ENCODE measurements at places on chromosomes 4 and X.

DNA sequence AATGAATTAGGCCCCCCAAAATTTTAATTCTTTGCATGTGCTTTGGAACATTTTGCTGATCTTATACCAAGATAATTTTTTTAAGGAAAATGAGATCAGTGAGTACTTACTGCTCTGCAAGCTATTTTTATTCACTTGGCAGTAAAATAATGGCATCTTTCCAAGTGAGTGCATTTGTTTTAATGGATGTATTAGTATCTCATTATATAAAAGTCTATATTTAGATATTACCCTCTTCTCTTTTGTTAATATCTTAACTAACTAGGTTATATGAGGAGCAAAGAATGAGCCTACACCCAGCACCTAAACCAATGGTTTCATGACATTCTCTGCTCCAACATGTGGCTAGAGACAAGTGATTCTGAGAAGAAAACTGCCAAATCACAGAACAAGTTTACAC lies 21.1 kb upstream of the ARAF start:
- DNase-seq, result no peak

GRCh38 chr4:150001815-150002214 lies 76.4 kb upstream of the DCLK2 start:
- DNase-seq, result no peak

DNA sequence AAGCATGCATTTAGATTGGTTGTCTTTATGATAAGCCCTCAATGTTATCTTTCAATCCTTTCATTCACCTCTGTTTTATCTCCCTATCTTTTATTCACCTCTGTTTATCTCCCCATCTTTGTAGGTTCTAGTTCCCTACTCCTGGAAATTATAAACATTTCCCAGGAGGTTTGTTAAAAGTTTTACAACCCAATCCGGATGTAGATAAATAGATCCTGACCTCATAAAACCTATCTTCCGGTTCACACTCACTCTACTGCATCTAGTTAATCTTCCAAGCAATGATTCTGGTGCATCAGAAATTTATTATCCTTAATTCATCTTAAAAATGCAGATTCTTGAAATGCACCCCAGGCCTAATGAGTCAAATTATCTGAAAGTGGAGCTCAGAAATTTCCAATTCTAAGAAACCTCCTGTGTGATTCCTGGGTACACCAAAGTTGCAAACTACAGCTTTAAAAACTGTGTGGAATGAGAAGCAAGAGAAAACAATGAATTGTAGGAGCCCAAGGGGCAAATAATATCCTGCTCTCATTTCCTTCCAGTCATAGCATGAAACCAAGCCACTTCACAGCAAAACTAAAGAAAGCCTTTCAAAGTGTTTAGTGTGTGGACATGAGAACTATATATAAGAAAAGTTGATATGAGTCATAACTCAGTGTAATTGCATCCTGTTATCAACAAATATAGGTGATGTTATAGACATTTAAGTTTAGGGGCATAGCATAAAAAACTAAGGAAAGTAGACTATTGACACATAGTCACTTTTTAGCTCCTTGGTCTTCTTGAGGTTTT lies 51.1 kb upstream of the UGT8 start:
- DNase-seq, result no peak

DNA sequence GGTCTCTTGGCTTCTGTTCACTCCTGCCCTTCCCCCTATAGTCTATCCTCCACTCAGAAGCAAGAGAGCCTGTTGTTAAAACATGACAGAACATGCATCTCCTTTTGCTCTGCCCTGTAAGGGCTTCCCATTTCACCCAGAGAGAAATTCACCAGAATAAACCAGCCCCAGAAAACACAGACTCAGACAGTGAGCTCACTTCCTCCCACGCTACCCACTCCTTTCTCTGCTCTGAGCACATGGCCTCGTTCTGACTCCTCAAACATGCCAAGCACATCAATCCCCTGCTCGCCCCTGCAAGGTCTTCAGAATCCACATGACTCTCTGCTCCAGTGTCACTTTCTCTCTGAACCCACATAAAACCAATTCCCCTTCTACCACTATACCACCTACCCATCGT lies 50.4 kb downstream of the MID1 start:
- DNase-seq, result no peak

DNA sequence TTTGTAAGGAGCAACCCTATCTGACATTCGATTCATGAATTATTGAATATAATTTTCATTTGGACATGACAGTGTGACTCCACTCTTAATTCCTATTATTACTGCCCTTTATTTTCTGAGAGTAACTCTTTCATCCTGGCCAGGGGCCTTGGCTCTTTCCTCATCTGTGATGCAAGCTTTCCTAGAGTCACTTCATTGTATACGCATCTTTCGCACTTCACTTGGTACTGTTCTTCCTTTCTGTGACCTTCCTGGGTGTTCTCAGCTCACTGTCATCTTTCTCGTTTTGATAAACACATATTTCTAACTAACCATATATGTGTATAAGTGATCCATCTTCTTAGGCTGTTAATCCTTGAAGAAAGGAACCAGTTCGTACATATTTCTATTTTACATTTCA lies 160.3 kb downstream of the PDGFC start:
- no peak for DNase-seq

DNA sequence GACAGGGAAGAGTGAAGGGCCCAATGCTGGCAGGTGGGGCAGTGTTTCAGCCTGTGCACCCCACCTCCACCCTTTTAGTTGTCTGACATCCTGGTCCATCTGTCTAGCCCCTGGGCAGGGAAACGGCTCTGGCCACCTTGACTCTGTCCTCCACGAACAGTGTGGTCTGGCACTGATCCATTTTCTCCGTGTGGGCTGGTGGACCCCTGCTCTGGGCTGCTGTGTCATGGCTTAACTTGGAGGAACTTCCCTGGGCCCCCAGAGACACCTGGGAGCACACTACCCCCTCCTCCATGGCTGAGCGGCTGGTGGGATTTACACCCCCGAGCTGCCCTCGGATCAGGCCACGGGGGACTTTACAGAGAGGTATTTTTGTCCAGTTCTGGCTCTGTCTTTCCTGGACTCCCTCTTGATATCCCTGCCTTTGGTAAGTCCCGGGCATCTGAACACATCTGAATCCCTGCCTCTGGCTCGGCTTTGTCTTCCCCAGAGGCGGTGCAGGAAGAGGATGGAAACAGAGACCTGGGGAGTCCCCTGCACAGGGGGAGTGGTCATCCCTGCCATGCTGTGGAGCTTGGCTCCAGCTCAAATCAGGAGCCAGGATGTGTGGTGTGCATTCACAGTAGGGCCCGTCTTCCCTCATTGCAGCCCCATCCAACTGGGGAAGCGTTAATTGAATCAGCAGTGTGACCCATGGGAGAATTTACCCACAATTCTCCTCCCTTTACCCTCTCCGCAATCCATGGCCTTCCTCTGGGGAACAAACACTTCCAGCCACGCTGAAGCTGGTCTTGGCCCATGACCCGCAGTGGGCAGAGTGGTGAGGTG lies 6.3 kb upstream of the NKX1-1 start:
- no peak for DNase-seq

DNA sequence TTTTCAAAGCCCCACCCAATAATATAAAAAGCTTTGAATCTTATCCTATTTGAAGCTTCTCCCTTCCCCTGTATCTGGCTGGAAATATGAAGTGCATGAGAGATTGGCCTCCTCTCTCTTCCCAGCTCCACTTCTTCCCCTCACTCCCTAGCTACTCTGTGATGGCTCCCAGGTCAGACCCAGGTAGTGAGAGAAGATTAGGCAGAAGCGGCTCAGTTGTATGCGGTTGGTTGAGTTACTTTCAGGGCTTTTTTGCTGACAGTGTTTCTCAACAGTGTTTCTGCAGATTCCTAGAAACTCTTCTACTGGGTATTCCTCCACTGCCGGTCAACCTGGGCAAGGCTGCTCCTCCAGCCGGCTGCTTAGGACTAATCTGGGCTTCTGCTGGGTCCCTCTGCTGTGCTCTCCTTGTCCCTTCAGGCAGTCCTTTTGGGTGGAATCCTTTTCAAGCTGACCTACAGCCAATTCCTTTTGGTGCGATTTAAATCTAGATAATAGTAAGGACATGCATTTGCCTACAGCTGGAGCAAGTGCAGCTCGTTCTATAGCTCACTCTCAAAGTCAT lies 87.4 kb upstream of the SLC7A11 start:
- no peak for DNase-seq

- DNase-seq, result no peak
Observed at GRCh38 chr4:98659106-98659592, 738 bp upstream of the TSPAN5 start.

DNA sequence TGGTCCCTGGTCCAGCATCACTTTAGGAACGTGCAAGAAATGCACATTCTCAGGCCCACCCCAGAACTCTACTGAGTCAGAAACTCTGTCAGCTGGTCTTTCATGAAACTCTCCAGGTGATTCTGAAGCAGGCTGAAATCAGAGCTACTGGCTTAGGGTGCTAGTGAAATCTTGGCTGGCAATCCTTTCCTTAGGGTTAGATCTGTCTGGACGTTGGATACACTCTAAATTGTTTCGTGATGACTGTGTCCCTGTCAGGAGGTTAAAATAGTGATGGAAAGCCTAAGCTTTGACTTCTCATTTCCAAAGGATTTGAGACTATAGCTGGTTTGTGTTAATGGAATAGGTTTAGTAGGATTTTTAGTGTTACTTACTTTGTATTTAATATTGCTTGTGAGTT lies 99.1 kb downstream of the ARHGAP10 start:
- no peak for DNase-seq

GRCh38 chr4:4182835-4183568 lies 43.7 kb downstream of the OTOP1 start:
- DNase-seq, result no peak

- no peak for DNase-seq
Observed at GRCh38 chrX:39418731-39419638, 617.7 kb downstream of the MID1IP1 start.

DNA sequence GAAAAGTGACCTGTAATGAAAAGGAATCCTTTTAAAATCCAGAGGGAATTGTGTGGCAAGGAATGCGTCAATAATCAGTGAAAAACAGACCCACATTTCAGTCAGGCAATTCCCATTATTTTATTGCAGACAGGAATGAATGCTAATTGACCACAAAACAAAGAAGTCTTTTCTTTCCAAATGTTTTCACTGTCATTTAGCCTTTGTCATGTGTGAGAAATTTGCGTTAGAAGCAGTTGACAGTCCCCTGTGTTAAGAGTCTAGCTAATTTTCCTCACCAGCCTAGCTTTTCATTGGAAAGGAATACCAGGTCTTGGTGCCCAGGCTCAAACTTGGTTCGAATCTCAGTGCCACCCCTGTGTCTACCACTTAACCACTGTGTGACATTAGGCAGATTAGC lies 83.4 kb downstream of the KIT start:
- no peak for DNase-seq

- no peak for DNase-seq
Observed at GRCh38 chr4:104393655-104394324, 100.9 kb downstream of the CXXC4 start.

GRCh38 chr4:15149839-15150592 lies 147.7 kb downstream of the CPEB2 start:
- DNase-seq, result no peak

GRCh38 chr4:15558561-15558960 lies 88.9 kb downstream of the CC2D2A start:
- no peak for DNase-seq

- DNase-seq, result no peak
Observed at GRCh38 chr4:136650541-136651277, 881.6 kb downstream of the PCDH18 start.

DNA sequence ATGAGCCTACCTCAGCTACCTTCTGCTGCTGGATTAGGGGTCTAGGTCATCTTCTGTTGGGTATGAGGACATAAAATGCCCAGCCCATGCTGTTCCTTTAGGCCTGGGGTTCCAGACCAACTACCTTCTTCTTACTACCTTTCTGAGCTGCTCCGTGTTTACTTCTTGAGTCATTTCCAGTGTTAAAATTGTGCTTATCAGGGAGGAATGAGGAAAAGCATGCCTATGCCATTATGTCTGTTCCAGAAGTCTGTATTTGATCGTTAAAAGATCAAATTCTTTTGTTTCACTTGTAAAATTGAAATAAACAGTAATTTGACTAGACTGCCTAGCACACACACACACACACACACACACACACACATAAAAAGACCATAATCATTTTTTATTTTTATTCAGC lies 1912.7 kb upstream of the TENM3 start:
- DNase-seq, result no peak

- DNase-seq, result no peak
Observed at GRCh38 chr4:24063731-24064130, 173.9 kb upstream of the PPARGC1A start.

DNA sequence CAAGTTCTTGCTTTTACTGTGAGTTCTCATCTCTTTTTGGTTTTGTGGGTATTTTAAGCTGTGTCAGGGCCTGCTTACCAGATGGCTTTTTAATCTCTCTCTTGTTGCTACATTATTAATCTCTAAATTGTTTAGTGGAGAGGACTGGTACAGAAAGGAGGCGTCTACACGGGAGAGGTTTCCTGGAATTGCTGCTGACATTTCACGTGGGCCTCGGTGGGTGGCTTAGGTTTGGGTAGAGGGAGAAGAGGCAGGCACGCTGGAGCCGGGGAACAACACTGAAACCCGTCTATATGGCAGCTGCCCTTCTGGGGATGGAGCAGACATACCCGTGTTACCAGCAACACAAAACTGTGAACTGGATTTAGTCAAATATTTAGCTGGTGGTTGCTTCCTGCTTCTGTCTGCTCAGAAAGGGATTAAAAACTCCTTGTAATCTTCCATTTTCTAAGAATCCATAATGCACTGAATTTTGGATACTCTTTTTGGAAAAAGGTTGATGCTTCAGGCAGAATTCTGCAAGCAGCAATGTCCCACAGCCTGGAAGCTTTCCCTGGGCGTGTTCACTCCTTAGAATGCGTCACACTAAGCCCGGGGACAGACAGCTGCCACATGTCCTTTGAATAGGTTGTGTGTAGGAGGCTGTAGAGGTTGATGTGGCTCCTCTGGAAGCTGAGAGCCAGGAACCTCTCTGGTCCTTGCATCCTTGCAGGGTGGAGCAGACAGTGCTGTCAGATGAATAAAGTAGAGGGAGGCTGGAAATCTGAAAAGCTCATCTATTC lies 199.8 kb upstream of the GATB start:
- DNase-seq, result no peak

DNA sequence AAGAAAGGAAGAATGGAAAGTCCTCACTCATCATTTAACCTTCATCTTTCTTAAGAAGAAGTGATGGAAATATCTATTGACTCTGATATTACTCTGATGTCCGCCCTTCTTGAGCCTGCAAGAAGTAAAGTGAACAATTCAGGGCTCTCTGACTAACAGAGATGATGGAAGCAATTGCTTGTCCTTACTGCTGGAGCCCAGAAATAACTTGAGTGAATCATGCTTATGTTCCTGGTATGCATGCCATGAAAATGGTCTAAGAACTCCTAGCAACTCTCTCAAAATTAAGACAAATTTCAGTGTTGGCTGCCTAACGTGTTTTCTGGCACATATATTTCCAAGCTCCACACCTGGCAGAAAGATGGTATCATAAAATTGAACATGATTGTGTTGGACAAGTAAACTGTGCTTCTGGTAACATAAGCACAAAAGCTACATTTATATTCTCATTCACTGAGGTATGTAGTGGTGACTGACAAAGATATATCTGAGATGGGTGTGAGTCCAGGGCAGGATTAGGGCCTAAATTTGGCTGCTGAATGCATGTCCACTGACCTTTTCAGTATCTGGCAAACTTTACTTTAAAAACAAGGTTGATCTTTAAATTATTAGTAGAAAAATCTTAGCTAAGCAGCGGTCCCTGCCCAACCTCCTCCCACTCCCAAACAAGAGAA lies 109.2 kb upstream of the OTUD4 start:
- DNase-seq, result no peak
